ENCODE measurements at places on chromosomes 2 and 18.

DNA sequence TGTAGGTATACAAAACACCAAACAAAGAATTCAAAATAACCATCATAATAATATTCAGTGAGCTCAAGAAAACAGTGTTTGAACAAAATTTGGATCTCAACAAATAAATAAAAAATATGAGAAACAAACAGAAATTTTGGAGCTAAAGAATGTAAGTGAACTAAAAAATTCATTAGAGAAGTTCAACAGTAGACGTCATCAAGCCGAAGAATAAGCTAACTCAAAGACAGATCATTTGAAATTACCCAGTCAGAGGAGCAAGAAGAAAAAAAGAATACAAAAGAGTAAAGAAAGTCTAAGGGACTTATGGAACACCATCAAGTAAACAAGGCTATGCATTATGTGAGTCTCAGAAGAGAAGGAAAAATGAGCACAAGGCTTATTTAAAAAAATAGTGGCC, 16.6 kb upstream of the SPP2 start:
- no peak for DNase-seq

GRCh38 chr2:144607891-144608521, 88.1 kb upstream of the ZEB2 start:
- DNase-seq: no peak

- no peak for DNase-seq
Measured at GRCh38 chr2:67604360-67604759, 207.2 kb downstream of the ETAA1 start.

- no peak for DNase-seq
Measured at GRCh38 chr2:18406219-18406618, 154.2 kb downstream of the RDH14 start.

DNA sequence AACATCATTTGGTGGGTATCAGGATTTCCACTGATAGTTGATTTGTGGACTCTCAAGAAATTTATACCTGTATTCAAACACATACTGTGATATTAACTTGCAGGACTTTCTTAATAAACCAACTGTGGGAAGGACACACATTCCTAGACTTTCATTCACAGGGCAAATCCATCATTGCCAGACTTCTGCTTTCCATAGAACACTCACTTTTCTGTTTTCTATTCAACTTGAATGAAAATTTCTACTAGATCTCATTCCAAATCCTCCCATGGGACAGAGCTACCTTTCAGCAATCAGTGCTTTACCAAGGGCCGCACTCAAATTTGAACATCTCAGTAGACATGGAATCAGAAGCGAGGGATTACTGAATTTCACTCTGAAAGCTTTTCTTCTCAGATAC, 612.5 kb downstream of the IRS1 start:
- no peak for DNase-seq
